ENCODE measurements at places on chromosomes 5 and 9.

DNA sequence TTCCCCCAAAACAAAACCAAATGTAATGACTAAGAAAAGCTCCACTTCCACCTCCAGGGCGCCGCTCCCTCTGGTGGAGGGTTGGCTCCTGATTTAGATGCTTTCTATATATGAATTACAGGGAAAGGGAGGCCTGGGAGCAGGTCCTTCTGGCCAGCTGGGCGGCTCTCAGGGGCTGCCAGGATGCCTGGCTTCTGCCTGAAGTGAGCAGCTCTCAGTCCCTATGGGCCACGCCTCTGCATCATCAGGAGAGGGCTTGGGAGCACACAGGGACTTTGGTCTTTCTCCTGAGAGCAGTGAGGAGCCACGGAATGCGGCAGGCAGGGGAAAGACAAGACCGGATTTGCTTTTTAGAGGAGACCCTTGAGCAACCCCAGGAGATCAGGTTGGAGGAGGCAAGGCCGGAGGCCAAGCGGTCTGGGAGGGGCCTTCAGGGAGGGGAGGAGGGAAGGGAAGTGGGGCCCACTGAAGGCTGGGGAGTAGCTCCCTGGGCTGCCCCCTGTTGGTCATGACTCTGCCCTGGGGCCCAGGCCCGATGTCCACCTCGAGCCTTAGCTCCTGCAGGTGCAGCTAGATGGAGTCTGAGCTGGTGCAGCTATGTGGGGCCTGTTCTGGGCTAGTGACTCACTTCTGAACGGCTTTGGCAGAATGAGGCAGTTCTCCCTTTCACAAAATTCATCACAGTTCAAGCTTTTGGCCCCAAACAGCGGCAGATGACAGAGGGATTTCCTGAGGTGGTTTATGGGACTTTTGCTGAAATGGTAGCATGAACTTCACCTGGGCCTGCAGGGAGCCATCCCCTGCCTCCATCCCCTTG, 11.3 kb upstream of the GRHPR start:
- peak; percentile 18 for DNase-seq

DNA sequence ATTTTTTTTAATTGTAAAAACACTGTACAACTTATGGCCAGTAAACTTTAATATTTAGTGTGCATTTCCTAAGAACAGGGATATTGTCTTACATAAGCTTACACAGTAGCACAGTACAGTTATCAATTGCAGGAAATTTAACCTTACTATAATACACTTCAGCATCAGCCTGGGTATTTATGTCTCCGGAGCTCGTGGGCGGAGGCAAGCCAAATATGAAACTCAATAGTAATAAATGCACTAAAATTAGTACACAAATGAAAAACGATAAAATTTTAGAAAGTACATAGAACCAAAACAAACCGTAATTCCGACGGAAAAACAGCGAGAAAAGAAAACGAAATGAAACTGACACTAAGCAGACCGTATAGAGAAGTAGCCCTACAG, 91.2 kb downstream of the ANXA2R start:
- peak; percentile 12 for DNase-seq

DNA sequence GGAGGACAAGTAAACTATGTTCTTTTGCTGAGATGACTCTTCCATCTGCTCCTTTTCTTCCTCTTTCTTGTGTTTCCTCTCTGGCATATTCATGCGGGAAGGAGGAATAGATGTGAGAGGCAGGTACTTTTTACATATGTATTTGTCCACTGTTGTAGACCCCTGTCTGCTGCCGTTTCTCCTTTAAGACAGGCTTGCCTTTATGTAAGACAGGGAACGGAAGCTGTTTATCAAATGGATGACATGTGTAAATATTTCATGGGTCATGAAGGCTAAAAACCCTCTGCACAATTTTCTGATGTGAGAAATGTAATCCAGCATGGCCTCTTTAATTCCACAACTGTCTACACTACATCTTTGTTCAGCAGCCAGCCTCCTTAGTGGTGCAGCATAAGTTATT, 1525.5 kb upstream of the NUDT12 start:
- no peak for DNase-seq

GRCh38 chr5:61307611-61308010, 24.4 kb upstream of the ZSWIM6 start:
- no peak for DNase-seq

- no peak for DNase-seq
Measured at GRCh38 chr5:169944115-169944514, 36.2 kb downstream of the INSYN2B start.

- DNase-seq = no peak
Measured at GRCh38 chr9:101476576-101477208, 41.1 kb upstream of the ALDOB start.

DNA sequence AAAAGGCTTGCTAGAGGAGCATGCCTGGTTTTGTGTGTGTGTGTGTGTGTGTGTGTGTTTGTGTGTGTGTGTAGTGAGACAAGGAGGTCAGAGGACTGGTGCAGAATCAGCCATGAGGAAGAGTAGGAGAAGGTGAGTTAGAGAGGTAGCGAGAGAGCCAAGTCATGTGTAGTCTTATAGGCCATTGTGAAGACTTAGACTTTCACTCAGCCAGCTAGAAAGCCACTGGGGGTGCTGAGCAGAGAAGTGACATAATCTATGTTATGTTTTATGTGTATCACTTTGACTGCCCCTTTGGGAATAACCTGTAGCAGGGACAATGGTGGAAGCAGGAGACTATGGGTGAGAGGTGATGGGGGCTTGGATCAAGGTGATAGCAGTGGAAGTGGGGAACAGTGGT, 180.5 kb upstream of the CLINT1 start:
- no peak for DNase-seq

DNA sequence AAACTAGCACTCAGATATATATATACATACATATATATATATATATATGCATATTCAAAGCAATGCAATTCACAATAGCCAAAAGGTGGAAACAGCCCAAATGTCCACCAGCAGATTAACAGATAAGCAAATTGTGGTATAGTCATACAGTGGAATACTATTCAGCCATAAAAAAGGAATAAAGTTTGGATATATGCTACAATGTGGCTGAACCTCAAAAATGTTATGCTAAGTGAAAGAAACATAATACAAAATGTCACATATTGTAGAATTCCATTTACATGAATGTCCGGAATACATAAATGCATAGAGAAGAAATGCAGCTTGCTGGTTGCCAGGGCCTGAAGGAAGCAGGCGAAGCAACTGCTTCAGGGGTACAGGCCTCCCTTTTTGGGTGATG, 143.4 kb downstream of the ATPSCKMT start:
- no peak for DNase-seq

DNA sequence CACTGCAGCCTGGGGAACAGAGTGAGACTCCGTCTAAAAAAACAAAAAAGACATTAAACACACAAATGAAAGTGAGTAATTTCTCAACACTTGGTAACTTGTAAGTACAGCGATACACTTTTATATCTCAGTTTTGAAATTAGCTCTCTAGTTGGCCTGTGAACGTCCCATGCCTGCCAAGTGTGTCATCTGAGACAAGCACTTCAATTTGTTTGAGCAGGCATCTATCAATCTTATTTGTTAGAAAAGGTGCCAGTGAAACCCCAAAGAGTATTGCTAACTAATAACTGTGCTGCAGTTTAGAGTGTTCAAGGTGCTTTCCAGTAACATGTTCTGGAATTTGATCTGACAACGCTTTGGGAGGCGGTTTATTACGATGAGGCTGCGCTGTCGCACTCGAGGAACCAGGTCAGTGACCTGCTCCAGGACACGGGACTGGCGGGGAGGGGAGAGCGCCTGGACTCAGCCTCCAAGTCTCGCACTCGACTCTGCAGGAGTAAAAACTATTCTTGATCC, 1.1 kb upstream of the SPIN1 start:
- DNase-seq = no peak

- no peak for DNase-seq
Measured at GRCh38 chr9:4812858-4813257, 20.1 kb downstream of the RCL1 start.

DNA sequence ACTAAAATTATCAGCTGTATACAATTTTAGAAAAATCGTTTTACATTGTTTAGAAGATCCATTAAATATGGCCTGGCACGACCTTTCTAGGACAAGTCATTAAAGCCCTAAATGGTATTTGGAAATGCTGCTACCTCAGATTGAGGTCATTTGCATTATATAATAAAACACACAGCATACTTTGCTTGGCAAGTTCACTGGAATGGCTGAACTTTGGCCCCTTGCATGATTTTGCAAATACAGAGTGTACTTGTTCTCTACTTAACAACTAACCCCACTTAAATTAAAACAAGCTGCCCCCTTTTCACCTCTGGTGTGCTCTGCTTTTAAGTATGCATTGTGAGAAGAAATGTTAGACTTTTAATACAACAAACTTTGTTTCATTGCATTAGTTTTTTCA, 860.1 kb downstream of the PTPRD start:
- no peak for DNase-seq

DNA sequence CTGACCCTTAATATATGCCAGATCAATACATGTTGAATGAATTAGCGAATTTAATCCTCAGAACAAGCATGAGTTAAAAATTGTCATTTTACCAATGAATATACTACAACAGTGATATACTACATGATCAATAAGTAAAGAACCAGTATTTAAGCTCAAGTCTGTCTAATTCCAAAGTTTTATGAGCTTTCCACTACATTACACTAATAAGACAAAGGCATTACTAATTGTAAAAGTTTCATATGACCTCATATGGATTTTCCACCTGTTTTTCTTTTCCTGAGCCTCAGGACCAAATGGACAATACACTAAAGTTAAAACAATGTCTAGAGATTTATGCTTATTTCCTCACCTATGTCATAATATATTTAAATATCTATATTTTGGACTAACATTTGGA, 80.8 kb downstream of the OXCT1 start:
- DNase-seq = no peak

- DNase-seq = no peak
Measured at GRCh38 chr5:12292610-12293204, 388.5 kb upstream of the CTNND2 start.

DNA sequence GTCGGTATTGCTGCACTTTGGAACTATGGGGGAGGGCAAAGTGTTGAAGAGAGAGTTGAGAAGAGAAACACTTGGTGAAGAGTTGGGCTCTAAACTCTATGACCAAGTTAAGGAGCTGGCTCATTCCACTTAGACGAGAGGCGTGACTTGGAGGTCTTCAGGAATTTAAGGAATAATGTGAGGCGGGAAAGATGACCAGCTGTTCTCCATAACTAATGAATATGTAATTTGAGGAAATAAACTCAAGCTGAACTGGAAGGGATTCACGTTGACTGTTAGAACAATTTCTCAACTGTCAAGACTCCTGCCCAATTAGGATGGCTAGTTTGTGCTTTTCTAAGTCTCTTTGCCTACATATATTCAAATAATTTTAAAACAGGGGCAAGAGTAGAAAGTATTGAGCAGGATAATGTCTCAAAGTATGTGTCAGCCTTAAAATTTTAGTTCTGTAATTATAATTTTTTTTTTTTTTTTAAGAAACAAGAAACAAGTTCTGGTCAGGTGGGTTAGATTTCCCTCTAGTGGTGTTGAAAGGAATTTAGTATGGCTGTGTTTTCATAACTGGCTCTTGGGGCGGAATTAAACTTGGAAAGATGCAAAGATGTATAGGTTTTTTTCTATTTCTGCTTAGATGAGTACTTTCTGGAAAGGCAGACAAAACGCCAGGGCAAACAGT, 33.4 kb downstream of the TMEM252 start:
- no peak for DNase-seq

DNA sequence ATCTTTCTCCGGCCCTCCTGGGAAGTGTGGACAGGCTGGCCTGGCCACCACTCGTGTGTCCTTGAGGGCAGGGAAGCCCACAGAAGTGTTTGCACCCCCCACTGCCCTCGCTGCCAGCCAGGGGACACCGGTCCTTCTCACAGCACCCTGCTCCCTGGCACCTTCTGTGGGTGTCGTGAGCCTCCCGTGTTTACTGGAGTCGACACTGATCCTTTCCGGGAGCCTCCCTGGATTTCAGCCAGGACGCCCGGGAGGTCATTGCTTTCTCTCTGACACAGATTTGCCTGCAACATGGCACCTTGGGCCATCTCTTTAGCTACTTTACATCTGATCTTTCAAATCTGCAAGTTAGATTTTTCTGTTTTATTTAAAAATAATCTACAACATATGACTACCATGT, 120.4 kb upstream of the CACNA1B start:
- DNase-seq = no peak

DNA sequence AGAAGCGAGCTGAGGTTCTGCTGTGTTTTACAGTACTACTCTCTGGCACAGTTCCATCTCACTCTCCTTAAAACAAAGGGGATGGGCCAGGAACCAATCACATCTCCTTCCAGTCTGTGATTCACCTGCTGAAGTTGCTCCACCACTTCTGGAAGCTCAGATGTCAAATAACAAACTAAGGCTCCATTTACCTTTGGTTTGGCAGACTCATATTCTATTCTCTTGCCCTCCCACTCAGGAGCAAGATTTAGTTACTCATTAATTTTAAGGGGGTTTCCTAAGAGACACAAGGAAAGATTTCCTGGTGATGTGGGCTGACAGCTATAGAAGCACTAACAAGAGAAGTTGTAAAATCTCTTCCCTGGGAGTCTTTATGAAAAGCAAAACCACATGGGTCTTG, 37.8 kb upstream of the KIF2A start:
- DNase-seq = no peak

- DNase-seq = no peak
Measured at GRCh38 chr5:31124651-31125305, 68.7 kb upstream of the CDH6 start.

DNA sequence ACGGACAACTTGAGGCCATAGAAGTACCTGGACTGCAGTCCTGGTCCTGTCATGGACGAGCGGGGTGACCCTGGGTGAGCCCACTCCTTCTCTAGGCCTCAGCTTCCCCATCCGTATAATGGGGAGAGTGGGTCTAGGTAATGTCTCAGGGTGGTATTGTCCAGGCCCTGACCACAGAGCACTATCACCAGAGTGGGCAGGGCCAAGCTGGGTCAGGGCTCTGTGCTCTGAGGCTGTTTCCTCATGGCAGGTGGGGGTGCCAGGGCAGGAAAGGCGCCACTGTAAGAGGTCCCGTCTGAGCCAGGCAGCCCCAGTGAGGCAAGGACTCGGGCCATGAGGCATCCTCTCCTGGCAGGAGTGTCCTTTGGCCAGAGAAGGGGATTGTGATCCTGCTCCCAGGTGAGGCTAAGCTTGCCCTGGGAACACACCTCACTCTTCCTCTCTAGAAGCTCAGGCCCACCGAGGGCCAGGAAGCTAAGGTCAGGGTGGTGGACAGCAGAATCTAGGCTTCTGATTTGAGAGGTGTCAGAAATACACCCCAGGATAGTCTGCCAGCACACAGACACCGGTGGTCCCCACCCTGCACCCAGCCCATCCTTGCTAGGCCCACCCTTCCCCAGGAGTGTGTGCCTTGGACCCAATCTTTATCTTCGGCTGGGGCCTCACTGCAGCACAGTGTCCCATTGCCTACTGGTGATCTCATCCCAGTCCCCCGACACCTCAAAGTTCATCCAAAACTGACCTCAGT, 1.5 kb upstream of the MYOZ3 start:
- no peak for DNase-seq

GRCh38 chr9:109815366-109815947, 35.5 kb downstream of the PALM2AKAP2 start:
- no peak for DNase-seq

DNA sequence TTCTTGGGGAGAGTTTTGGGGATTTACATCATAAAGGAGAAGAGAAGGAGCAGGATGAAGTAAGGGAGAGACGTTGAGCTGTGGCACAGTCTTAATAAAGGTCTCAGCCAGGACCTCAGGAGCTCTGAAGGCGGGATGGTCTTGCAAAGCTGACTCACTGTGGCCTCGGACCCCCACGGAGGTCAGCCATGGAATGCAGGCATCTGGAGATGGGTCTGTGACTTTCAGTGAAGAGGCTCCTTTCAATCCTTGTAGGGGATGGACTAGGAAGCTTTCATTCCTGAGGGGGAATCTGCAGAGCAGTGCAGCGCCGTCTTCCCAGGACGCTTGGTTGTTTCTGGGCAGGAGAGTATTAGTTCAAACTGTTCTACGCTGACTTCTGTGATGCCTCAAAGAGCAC, 65.7 kb upstream of the BASP1 start:
- no peak for DNase-seq

Data from stimulated activated CD4-positive, alpha-beta T cell treated with anti-CD3 and anti-CD28 coated beads, Interleukin-15, amount 100 ng/mL, for 48 hours (primary cell).